Right renal cortex interstitium (tissue), 3 donors: ENCODE measurements at places on chromosomes 7 and 10.

DNA sequence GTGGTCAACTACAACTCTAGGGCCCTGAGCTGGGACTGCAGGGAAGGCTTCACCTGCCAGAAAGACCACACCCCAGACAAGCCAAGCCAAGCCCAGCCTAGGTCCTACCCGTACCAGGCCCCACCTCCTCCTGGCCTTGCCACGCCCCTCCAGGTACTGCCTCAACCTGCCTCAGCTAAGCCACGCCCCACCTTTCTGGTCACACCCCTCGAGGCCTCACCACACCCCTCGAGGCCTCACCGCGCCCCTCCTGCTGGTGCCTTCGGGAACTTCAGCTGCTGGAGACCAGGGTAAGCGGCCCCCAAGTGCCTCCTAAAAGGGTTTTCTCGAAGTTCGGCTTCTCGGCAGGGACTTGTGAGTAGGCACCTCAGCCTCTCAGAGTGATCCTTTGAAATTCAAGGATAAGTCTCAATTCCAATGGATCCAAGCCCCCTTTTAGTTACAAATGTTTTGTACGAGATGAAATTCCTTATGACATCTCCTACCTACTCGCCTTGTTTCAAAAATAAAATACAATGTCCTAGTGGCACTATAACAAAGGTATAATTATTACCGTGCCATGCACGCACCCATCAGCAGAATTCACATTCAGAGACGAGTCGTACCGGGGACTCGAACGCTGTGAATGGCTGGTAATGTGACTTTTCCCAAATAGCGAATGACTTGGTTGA, 171.2 kb downstream of the ARHGAP21 start:
- DNase-seq, result no peak

DNA sequence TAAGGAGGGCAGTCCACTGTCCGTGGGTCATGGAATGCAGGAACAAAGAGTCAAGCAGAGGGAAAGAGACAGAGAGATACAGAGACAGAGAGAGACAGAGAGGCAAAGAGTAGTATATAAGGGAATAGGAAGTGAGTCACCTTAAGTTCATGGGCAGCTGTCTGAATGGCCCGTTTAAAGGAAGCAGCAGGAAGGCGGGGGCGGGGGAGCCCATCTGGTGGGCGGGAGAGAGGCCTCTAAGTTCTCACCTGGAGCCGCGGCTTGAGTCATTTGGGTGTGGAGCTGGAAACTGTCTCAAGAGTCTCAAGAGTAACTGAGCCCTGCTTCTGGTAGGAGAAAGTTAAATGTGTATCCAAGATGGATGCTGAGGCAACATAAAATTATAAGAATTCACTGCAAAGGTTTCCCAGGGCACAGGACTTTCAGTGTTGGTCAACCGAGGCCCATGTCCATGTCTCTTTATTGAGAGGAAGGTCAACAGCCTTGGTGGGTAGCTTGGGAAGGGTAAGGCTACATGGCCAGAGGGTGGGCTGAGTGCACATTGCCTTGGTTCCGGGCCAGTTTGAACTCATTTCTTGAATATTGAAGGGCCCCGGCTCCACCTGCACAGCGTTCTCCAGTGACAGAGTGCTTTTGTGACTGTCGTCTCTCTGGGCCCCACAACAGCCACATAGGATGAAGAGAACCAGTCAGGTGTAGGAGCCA, 85.5 kb upstream of the CACUL1 start:
- DNase-seq, result no peak

DNA sequence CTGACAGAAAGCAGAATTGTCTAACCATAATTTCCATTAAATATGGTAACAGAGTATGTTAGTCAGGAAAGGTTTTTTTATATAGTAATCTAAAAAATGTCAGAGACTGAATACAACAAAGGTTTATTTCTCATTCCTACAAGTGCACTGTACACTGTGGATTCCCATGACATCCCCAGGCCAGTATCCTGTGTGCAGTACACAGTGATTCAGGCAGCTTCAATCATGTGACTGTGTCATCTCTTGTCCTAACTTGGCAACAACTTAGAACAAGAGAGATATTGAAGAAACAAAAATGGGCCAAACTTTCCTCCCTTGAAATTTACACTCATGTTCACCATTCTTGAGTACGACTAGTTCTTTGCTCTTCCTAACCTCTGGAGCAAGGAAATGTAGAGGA, 189.8 kb upstream of the SEMA3A start:
- DNase-seq, result no peak

DNA sequence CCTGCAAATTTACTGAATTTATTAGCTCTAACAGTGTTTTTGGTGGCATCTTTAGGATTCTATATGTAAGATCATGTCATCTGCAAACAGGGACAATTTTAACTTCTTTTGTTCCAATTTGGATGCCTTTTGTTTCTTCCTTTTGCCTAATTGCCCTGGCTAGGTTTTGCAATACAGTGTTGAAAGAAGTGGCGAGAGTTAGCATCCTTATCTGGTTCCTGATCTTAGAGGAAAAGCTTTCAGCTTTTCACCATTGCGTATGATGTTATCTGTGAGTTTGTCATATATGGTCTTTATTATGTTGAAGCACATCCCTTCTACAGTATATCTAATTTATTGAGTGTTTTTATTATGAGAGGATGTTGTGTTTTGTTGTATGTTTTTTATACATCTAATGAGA, 301.4 kb downstream of the PTPRN2 start:
- no peak for DNase-seq

GRCh38 chr7:71017602-71018001, 114.3 kb upstream of the GALNT17 start:
- DNase-seq, result no peak

- DNase-seq, result no peak
Measured at GRCh38 chr7:117090791-117091190, 137.5 kb downstream of the ST7 start.

DNA sequence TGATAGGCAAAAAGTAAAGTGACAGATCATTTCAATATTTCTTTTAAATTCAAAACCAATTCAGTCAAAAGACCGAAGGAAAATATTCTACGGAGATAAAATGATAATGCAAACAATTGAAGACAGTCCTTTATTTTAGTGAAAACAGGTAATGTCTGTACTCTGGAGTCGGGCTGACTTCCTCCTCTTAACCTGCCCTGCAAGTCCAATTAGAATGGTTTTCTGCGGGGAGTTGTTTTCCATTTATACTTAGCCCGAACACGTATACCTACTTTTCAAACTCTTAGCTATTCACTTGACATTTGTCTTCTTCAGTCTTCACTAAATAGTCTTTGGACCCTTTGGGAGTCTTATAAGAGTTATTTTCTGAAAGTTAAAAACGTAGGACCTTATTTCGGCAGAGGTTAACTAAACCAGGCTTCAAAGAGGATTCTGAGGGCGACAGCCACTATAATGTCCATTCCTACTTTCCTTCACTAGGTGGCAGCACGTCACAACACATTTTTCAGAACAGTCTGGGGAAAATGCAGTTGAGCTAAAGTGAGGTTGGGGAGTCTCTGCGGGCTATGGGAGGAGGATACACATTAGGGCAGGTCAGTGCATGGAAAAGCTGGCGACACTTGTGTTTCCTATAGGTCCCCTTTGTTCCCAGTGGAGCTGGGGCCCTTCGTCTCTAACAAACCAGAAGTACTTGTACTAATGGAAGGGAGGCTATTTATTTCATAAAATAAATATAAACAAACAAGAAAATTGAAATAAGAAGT, 472.0 kb downstream of the KCNMA1 start:
- peak; percentile 39 for DNase-seq

- DNase-seq, result no peak
Measured at GRCh38 chr10:77636967-77637531, 559 bp downstream of the KCNMA1 start.
